ENCODE measurements at places on chromosomes 1 and 21. TPM values are rescaled to one million over a fixed set of nuclear protein-coding genes. Genes with fewer than 3 reads are reported as not detected.

Gene LCE1A
- total RNA-seq: not detected

Gene PGLYRP4
- total RNA-seq: not detected

Gene SLC16A4
- 106 TPM for total RNA-seq

Gene OPTC
- not detected for total RNA-seq

Gene CIART
- total RNA-seq: 3.4 TPM

Gene KCNE2
- 0.14 TPM for total RNA-seq

Gene TSPAN2
- total RNA-seq: not detected

Gene PPM1J
- total RNA-seq: 0.66 TPM

Gene RIMS3
- total RNA-seq: 0.66 TPM

Gene AMPD1
- not detected for total RNA-seq

Gene S100A7A
- not detected for total RNA-seq

Gene CSMD2
- 1.6 TPM for total RNA-seq

Gene ZNF669
- total RNA-seq: 6.6 TPM

Gene DTL
- 0.66 TPM for total RNA-seq

Measured in placental pericyte (primary cell).